ENCODE measurements at places on chromosomes 5 and 9.

DNA sequence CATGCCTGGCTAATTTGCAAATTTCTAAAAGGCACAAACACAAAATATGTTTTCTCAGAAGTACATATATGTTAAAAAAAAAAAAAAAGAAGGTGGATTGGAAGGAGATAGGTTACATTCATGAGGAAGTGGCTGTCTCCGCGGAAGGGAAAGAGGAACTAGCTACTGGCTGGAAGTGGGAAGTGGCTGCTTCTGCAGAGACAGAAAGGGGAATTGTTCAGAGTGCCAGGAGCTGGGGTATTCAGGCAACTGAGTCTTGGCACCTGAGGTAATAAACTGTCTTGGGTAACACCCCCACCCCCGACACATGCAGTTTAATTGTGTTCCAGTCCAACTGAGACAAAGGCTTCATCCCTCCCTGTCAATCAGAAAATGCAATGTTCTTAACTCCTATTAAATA is 45.6 kb downstream of the S1PR3 start:
- no peak for DNase-seq

- DNase-seq, result no peak
Observed at GRCh38 chr5:84535281-84535680, 150.6 kb upstream of the EDIL3 start.

DNA sequence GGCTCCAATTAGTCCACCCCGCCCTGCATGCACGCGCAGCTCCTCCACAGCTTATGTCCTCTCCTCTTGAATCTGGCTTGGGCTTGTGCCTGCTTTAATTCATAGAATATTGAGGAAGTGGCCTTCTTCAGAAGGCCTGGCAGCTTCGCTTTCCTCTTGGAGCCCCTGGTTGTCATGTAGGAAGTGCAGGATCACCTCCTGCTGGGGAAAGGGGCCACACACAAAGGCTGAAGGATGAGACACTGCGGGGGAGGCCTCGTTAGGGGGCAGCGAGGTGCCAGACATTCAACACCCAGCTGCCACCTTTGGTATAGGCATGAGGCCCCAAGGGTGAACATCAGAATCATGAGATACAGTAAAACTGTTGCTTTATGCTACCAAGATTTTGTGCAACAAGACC is 2.7 kb upstream of the CNOT6 start:
- DNase-seq, result no peak

- DNase-seq, result no peak
Observed at GRCh38 chr9:18756712-18757125, 276.3 kb downstream of the SAXO1 start.

- peak; percentile 46 for DNase-seq
Observed at GRCh38 chr9:21395778-21396717, 10.8 kb upstream of the IFNA2 start.

GRCh38 chr5:65862384-65862783 is 64.0 kb upstream of the ERBIN start:
- no peak for DNase-seq

GRCh38 chr9:6184749-6185645 is 30.6 kb upstream of the IL33 start:
- no peak for DNase-seq
